ENCODE measurements at places on chromosomes 2 and 18.

DNA sequence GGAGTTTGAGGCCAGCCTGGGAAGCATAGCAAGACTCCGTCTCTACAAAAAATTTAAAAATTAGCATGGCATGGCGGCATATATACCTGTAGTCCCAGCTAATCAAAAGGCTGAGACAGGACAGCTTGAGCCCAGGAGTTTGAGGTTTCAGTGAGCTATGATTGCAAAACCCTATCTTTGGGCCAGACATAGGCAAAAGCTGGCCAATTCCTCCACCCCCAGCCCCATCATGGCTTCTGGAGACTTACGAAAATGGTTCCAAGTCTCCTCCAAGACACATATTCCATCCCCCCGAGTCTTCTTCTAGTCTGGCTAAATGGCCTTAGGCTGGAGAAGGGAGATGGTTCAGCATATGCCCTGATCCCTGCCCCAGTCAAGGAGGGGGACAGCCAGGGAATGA, 172.8 kb upstream of the HAAO start:
- peaks cover 10% of the 10 kb centered on the region for H3K4me1 ChIP-seq
- DNase-seq, result no peak
- H3K4me3 ChIP-seq, result no peak overlapping the region
- no peak overlapping the region for H3K27ac ChIP-seq

GRCh38 chr2:98815795-98816194, 84.9 kb upstream of the MGAT4A start:
- no peaks in the 10 kb centered on the region for H3K36me3 ChIP-seq
- no peak for DNase-seq
- H3K4me3 ChIP-seq, result no peak overlapping the region
- no peak overlapping the region for H3K27ac ChIP-seq

DNA sequence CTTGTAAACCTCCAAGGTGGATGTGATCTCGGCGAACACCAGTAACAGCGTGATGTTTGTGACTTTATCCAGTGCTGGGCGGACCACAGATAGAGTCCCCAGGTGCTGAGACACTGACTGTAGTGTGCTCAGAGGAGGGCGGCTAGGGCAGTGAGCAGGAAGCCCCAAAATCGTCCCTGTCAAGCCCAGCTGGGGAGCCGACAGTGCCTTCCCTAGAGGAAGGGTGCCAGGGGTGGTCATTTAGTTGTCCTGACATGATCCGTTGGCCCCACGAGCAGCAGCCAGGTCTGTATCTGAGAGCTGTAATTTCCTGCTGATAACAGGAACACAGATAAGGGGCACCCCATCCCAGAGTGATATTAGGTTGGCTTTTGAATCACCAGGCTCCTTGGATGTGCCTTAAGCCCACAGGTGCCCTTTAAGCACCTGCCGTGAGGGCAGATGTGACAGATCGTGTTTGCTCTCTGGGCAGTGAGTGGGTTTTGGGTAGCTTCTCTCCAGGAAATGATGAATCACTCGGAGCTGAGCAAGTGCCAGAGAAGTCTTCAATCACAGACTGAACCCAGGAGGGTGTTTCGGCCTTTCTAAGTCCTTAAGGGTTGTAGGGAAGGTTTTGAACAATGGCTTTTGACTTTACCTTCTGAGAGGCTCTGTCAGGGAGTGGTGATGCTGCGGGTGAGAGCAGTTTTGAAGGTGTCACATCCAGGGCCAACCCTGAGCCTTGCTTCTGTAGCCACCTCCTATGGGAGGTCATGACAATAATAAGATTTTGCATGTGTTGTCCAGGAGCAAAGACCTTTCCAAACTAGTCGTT, 7.7 kb downstream of the LPIN1 start:
- peaks cover 2% of the 10 kb centered on the region for H3K27me3 ChIP-seq
- peaks cover 9% of the 10 kb centered on the region for H3K36me3 ChIP-seq
- no peak overlapping the region for H3K27ac ChIP-seq
- H3K4me3 ChIP-seq, result no peak overlapping the region

DNA sequence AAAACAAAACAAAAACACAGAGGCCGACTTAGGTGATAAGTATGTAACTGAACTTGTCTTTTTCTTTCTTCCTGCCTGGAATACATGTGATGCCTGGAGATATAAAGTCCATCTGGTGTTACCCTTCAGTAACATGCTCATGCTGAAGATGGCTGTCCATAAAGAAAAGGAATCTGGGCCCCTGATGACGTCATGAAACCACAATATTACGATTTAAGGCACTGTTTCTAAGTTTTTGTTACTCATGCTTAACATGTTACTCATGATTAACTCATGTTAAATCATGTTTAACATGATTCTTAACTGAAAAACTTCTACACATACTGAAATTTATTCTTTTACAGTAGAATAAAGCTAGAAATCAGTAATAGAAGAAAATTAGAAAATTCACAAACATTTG, 49.0 kb downstream of the STRADB start:
- DNase-seq, result no peak
- no peaks in the 10 kb centered on the region for H3K27me3 ChIP-seq

- no peak for DNase-seq
- H3K27ac ChIP-seq, result no peak overlapping the region
- H3K4me3 ChIP-seq, result no peak overlapping the region
- H3K27me3 ChIP-seq, result no peaks in the 10 kb centered on the region
These were observed 23.7 kb upstream of the MRPL19 start for GRCh38 chr2:75622929-75623328.

Measured in endothelial cell (in vitro differentiated cells).